ENCODE measurements at places on chromosomes 7 and 10.

GRCh38 chr7:138784692-138785091 is 13.1 kb upstream of the TMEM213 start:
- no peak for DNase-seq

GRCh38 chr7:120617275-120617674 is 240.7 kb downstream of the TSPAN12 start:
- no peak for DNase-seq

DNA sequence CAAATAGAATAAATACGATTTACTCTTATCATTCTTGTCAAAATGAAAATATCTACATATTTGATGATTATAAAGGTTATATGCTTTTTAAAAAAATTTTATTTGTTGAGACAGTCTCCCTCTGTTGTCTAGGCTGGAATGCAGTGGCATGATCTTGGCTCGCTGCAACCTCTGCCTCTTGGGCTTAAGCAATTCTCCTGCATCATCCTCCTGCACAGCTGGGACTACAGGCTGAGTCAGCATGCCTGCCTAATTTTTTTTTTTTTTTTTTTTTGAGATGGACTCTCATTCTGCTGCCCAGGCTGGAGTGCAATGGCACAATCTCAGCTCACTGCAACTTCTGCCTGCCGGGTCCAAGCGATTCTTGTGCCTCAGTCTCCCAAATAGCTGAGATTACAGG is 48.9 kb downstream of the PUS7 start:
- DNase-seq, result no peak

- DNase-seq, result no peak
These were observed 9.5 kb downstream of the ANKRD1 start for GRCh38 chr10:90911133-90912051.

DNA sequence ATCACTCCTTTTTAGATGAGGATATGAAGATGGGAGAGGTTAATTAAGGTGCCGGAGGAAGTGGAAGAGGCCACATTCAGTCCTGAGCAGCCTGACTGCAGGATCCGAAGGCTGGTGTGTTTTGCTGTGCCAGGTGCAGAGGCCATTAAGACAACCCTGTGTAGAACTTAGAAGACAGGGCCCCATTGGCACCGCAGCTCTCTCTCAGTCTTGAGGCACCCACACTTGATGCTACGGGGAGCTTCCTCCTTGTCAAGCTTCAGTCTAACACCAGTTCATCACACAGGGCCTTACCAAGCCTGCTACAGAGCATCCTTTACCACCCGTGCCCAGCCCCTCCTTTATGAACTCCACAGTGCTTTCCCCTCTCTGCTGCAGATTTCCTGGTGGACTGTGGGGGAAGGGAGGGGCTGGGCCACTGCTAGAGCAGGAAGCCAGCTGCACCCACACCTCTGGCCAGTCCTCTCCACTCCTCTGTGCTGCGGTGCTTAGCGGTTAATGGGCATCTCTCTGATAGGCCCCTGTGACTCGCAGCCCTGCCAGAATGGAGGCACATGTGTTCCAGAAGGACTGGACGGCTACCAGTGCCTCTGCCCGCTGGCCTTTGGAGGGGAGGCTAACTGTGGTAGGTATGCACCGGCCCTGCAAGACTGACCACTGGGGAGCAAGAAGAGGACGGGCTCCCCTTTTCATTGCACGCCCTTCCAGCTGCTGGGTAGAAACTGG is 45.5 kb downstream of the VWA2 start:
- DNase-seq, result no peak

DNA sequence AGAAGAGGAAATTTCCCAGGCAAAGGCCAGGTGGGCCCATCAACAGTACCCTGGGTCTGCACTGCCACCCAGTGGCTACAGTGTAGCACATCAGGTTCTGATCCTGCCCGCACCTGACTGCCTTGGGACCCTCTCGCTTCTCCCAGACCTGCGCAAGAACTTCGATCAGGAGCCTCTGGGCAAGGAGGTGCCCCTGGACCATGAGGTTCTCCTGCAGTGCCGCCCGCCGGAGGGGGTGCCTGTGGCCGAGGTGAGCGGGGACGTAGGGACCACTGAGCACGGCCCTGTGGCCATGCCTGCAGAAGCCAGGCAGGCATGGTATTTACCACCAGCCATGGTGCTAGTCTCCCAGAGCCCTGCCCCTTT is 33.9 kb upstream of the SLC29A3 start:
- no peak for DNase-seq

DNA sequence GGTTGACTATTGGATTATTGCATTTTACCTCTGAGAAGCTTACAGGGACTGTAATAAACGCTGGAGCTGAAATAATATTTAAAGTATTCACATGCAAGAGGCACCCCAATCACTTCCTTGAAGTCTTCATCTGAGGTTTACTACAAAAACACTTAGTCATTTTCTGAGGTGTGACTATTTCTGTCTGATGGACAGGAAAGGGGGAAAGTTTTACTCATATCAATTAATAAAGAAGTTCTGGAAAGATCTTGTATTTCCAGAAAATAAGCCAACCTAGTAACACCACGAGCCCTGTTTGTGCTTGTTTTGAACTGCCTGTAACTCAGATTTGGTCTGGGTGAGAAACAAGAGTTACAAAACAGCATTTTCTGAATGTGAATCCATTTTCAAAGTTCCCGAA is 63.9 kb upstream of the PRKCQ start:
- no peak for DNase-seq

DNA sequence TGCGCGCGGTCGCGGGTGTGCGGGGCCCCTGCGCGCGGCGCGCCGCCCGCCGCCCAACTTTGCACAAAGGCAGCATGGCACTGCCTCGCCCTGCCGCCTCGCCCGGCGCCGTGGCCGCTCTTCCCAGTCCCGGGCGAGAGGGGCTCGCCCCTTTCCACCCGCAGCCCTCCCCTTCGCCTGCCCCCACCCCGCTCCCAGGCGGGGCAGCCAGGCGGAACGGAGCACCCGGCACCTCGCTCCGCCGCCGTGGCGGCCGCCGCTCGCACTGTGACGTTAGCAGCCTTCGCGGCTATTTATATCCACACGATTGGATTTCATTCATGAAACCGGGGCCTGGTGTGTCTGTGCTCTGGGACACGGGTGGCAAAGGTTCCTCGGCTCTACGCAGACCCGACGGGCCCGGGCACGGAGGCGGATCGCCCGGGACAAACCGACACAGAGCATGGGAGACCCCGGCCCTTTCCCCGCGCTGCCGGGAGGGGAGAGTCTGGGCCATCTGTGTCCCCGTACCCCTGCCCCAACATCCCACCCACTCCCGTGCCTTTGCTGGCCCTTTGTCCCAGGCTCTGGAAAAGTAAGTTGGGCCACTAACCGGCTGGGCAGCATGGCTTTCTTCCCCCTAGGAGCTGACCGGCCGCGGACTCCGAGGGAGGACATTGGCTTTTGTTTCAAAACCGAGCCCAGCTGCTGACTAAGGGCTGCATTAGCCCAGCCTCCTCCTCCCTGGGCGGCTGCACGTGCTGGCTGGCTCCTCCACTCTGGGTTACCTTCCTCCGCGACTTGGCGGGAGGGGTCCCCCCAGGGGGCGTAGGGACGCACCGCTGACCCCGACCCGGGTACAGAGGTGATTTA is at the start of gene RHOBTB1:
RHOBTB1 (minus strand) TSS at position 128 of the 852 bp plus-strand sequence. CDS start 32,643 bp downstream, outside the sequence.
- DNase-seq, result peak; percentile 85

DNA sequence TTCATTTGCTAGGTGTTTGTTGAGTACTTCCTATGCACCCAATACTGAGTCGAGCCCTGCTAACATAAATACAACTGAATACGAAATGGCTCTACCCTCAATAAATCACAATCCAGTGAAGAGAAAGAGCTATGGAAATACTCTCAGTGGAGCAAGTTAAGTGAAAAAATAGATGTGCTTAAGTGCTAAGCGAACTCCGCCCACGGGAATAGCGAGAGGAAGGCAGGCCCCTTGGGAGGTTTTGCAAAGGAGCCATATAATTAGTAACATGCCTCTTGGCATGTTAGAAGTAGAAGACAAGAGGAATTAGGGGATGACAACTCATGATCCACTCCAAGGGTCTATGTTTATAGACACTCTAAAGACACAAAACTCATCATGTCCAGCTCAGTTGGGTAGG is 42.8 kb upstream of the TSPAN33 start:
- DNase-seq, result no peak

DNA sequence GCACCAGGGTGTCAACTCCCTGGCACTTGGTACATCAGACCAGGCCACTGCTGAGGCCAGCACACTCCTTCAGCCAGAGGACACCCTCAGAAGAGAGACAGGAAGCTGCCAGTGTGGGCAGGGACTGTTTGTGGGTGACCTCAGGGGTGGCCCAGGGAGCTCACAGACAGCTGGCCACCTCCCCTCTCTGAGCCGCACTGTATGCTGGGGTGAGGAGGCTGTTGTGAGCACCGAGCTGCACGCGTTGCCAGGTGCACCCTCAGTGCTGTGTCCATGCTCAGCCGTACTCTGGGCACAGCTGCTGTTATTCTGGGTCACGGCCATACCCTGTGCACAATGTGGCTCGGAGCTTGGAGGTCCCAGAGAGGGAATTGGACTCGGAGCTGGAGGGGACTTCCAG is 61.5 kb upstream of the NANOS1 start:
- DNase-seq, result no peak

GRCh38 chr10:11527068-11527467 is 84.4 kb downstream of the USP6NL start:
- DNase-seq, result no peak

DNA sequence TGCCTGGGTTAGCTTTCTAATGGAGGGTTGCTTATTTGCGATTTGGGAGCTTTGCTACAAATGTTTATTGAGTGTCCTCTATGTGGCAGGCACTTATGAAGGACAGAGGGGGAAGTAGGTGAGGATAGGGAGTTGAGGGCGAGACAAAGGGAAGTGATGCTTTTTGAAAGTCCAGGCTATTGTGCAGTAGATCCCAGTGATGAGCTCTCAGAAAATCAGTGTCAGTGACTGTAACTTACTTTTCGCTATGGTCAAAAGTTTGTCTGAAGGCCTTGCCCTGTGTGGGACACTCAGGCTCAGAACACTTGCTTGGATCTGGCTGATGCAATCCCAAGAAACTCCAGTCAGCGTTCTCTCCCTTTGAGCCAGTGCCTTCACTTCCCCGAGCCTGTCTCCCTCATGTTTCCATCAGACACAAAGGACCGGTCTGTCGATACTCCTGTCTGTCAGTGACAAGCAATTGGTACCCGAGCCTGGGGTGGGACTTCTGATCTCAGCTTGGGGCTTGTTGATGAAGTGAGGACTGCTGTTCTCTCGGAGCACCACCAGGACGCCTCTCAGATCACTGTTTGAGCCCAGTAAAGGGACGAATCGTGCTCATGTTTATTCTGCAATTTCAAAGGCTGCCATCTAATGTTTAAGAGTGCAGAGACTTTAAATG is 63.1 kb upstream of the SORCS3 start:
- DNase-seq, result no peak

DNA sequence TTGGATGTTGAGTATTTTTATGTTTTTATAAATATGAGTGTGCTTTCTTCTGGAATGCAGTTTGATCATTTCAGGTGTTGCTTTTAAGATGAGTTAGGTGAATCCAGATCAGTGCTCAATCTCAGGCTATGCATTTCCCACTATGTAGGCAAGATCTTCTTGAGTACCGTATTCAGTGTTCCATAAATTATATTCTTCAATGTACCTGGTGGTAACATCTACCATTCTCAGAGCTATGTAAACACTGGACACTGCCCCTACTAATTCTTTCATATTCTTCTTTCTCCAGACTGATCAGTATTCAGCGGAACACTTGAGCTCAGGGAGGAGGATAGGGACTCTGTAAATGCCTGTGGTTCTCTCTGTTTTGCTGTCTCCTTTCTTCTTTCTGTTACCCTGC is 25.5 kb upstream of the NME8 start:
- no peak for DNase-seq

Measured in suprapubic skin (tissue), 4 donors.